Activated T-cell treated with anti-CD3 and anti-CD28 coated beads for 1 hour (primary cell): ENCODE measurements at places on chromosomes 6 and 20.
A peak's percentile ranks its signal among the peaks of the same experiment; 100 is the strongest.

- no peak for DNase-seq
Measured at GRCh38 chr20:10708351-10709185, 34.8 kb upstream of the JAG1 start.

GRCh38 chr6:15247500-15248450 is 1.9 kb downstream of the JARID2 start:
- peak; percentile 44 for DNase-seq

GRCh38 chr20:16476032-16476431 is 97.2 kb downstream of the KIF16B start:
- DNase-seq: no peak

- no peak for DNase-seq
Measured at GRCh38 chr20:20439602-20440190, 71.8 kb downstream of the INSM1 start.

GRCh38 chr6:169087443-169088041 is 166.1 kb downstream of the THBS2 start:
- no peak for DNase-seq

DNA sequence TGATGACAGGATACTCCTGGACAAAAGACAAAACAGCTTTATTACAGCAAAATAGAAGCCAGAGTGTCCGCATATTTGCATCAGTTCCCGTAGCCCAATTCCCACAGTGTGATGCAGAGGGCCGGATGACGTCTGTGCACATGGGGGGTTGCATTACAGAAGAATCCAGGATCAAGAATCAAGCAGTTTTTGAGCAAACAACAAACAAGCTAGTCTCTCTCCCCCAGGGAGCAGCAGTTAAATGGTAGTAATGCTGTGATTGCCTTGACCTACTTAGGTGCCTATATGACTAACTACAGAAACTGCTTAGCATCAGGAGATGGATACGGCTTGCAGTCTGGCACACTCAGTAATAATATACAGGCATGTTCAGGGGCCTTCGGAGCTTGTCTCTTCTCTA is 3.2 kb upstream of the SDHAF4 start:
- DNase-seq: no peak
